ENCODE measurements at places on chromosomes 3 and 15.

- DNase-seq: no peak
Measured at GRCh38 chr3:187985647-187986046, 168.3 kb upstream of the LPP start.

GRCh38 chr3:16604433-16604832 lies 790 bp downstream of the DAZL start:
- DNase-seq: no peak

GRCh38 chr3:24513463-24513862 lies 18.8 kb upstream of the THRB start:
- no peak for DNase-seq

- no peak for DNase-seq
Measured at GRCh38 chr3:108183971-108184370, 38.3 kb downstream of the IFT57 start.

DNA sequence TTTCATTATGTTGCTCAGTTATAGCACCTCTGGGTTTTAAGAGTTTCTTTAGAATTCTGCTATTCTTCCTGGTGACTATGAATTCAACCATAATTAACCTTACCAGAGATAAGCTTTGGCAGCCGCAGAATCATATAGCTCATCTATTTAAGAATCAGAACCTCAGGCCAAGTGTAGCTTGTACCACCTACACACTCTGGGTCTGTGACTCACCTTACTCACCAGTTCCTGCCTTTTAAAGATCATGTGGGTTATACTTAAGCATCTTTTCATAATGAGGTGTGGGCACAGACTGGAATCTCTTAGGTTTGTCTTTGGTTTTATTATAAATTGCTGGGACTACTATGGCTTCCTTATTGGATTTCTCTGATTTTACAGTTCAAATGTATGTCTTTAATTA lies 21.9 kb downstream of the CDV3 start:
- DNase-seq: no peak

DNA sequence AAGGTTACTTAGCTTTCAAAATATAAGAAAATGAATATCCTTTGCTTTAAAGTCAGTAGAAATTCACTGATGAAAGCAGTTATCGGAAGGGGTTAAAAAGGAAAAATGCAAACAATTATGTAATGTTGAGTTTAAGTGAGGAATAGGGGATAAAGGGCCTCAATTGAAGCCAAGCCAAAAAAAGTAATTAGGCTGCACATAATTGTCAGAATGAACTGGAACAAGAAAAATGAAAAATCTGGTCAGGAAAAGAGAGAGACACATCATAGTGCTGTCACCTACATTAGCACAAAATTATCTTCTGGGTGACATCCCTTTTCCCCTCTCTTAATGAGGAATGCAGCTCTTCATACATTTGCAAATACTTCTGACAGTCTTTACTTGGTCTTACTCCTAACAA lies 48.8 kb upstream of the PIK3R4 start:
- no peak for DNase-seq

GRCh38 chr15:33182926-33183325 lies 11.6 kb downstream of the FMN1 start:
- no peak for DNase-seq

DNA sequence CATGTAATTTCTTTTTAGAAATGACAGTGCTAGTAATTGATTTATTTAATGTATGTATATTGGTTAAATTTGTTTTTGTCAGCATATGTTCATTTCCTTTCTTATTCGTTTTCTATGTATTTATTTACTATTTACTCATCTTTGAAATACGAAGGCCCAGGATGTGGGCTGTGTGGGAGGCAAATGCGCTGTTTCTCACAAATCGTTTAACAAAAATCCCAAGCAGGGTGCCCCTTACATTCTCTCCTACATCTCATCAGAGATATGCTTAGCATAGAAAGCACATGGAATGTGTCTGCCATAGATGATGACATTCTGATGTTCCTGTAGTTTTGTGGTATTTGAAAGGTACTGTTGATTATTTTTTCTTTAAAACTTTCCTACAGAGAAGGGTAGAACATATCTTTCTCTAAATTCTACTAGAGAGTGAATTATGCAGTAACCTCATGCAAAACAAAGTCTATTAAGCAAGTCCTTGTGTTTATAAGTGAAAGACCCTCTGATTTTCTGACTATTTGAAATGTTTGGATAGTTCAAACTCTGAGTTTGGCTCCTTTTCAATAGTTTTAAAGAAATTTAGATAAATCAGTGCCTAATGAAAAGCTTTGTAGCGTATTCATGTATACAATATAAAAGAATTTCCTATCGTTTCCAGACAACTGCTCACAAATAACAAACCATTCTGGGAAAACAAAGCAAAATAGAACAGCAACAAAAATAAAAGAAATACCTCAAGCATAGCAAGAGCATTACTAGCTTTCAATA lies 111.1 kb upstream of the VGLL3 start:
- DNase-seq: no peak

DNA sequence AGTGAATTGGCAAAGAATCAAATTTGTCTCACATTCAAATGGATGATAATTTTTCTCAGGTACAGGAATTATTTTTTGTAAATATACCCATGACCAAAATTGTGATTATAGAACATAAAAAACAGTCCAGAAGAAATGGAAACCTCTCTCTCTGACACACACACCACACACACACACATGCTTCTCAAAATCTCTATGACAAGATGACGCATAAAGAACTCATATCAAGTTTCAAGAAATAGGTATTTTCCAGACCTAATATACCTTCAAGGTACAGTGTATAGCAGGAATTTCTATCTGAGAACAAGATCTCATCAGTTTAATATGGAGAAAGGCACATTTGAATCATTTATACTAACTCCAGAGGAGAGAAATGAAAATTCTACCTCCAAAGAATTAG lies 1069.1 kb upstream of the ALCAM start:
- DNase-seq: no peak

GRCh38 chr3:147915057-147915456 lies 505.9 kb downstream of the ZIC1 start:
- DNase-seq: no peak

GRCh38 chr3:21654662-21655061 lies 96.3 kb downstream of the ZNF385D start:
- no peak for DNase-seq

GRCh38 chr3:186451371-186451770 lies 89.3 kb upstream of the DGKG start:
- DNase-seq: no peak

- DNase-seq: no peak
Measured at GRCh38 chr15:38843051-38843501, 278.5 kb upstream of the RASGRP1 start.

All from NCI-H1436 treated with DMSO at 0.1 percent for 48 hours (cell line).